Fibroblast of lung (primary cell): ENCODE measurements at places on chromosomes 3 and 15. TPM values are rescaled to one million over a fixed set of nuclear protein-coding genes. Genes with fewer than 3 reads are reported as not detected.

GRCh38 chr15:77985931-77986480 is 91.5 kb downstream of the TBC1D2B start:
- no peak for DNase-seq

DNA sequence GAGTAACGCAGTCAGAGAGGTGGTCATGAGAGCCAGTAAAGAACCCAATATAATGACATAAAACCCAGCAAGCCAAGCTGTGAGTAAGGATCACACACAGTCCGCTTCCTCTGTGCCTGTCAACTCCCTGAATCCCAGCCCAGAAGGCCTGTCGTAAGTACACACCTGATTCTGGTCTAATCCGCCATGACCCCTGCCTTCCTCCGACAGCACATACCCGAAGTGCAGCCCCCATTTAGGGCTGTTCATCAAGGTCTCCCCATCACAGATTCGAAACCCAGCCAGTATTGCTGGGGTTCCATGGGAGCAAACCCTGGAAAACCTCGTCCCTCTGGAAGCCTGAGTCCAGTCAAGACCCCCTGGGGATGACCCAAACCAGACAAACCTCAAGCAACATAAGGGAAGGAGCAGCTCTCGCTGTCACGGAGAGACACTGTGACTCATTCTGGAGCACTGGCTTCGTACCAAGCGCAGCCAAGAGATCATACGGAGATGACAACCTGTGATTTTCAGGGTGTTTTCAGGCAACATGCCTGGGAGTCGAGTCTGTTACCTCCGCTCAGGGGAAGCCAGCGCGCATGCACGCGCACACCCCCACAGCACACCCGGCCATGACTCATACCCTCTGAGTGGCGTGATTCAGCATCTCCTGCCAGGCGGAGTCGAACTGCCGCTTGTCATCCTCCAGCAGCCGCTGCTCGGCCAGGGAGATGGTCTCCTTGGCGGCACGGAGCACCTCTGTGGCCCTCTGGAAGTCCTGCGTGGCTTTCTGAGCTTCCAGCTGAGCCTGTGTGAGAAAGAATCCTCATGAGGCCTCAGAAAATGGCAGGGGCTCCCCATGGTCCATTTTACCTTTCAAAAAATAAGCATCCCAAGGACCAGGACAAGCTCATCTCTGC is 63.0 kb downstream of the SH3BP5 start:
- peak; percentile 97 for DNase-seq

GRCh38 chr15:80747317-80748053 is 31.7 kb upstream of the CEMIP start:
- no peak for DNase-seq

DNA sequence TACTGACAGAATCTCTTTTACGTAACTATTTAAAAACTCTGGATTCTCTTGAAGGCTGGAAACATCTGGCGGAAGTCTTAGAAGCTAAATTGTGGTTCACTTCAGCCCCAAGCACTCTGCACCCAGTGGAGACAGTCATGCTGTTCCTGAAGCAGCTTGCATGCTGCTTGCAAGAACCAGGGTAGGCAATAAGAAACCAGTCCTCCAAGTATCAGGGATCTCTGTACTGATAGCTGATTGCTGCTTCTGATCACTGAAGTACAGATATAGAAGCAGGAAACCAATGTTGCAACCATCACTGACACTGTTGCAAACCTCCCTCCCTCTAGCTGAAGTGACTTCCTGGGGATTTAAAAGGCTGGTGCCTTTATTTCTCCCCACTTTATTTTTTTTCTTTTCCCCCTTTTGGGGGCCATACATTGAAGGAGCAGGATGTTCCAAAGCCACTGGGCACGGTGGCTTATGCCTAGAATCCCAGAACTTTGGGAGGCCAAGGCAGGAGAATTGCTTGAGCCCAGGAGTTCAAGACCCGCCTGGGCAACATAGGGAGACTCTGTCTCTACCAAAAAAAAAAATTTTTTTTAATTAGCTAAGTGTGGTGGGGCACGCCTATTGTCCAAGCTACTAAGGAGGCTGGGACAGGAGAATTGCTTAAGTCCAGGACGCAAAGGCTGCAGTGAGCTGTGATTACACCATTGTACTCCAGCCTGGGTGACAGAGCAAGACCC is 15.3 kb downstream of the SPCS1 start:
- DNase-seq, result no peak

GRCh38 chr15:81296673-81297072 is 27.3 kb downstream of the STARD5 start:
- no peak for DNase-seq

GRCh38 chr3:104561324-104561723 is 805.4 kb upstream of the ALCAM start:
- no peak for DNase-seq

DNA sequence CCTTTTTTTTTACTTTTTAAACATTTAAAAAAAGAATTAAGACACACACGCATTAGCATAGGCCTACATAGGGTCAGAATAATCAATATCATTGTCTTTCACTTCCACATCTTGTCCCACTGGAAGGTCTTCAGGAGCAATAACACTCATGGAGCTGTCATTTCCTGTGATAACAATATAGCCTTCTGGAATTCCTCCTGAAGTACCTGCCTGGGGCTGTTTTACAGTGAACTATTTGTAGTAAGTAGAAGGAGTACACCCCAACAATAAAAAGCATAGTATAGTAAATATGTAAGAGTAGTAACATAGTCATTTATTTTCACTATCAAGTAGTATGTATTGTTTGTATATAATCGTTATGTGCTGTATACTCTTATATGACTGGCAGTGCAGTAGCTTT is 19.5 kb upstream of the CLDN18 start:
- no peak for DNase-seq

DNA sequence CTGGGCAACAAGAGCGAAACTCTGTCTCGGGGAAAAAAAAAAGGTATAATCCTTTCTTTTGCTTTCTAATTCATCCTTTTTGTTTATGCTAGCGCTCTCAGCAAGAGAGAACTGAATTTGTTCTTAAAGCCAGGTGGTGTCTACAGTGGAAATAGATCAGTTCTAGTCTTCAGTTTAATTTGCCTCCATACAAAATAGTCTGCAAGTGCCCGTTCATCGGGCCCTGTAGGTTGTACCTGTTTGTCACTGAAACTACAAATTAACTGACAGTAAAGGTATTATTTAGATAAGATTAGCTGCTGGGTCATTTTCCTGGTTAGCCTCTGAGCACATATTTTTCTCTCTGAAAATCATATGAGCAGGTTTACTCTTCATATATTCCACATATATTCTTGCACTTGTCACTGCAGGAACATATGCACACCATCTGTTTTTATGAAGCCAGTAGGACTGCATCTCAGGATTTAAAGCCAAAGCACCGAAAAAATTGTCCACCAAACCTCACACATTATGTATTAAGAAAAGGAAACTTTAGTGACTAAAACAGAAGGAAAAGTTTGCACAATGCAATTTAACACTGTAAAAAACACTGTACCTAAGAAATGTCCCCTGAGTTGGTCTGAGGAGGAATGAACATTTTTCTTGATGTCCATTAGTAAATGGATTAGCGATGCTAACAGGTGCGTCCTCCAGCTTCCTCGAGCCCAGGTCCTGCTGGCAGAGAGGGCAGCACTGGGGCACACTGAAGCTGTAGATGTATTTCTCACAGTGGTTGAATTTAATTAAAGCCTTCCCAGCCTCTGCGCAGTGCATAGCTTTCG is 437 bp downstream of the MKRN2OS start:
- no peak for DNase-seq

GRCh38 chr15:48823706-48824105 is 12.8 kb upstream of the CEP152 start:
- DNase-seq, result no peak

DNA sequence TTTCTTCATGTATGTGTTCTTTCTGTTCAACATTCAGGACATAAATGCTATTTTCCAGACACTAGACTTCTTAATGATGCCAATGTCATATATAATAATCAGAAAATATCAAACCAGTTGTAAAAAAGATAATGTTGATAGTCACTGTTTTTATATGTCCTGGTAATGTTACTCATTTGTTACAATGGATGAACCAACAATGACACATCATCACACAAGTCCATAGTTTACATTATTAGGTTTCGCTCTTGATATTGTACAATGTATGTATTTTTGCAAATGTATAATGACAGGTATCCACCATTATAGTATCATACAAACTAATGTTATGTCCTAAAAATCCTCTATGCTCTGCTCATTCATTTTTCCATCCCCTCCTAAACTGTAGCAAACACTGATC is 243.8 kb upstream of the CDIN1 start:
- DNase-seq, result no peak

DNA sequence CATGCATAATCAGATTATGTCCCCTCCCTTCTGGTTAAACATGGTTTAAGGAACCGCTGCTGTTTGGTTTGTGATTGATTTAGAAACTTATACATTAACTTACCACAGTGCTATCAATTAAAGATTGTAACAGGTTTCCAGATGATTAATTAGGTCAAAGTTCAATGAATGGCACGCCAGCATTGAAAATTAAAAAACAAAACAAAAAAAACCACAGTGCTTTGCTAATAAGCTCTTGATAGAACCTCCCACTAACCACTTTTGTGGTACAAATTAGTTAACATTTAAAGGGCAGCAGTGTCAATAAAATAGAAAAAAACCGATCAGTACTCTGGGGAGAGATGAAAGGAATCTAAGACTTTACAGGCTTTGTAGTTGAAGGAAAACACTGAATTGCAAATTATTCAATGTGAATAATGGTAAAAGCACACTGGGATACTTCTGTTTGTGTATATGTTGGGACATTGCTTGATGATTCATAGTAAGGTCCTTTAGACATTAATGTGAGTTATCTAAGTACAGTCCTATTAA is 7.6 kb upstream of the C3orf38 start:
- peak; percentile 49 for DNase-seq

GRCh38 chr15:37788767-37789396 is 145.6 kb upstream of the TMCO5A start:
- no peak for DNase-seq

DNA sequence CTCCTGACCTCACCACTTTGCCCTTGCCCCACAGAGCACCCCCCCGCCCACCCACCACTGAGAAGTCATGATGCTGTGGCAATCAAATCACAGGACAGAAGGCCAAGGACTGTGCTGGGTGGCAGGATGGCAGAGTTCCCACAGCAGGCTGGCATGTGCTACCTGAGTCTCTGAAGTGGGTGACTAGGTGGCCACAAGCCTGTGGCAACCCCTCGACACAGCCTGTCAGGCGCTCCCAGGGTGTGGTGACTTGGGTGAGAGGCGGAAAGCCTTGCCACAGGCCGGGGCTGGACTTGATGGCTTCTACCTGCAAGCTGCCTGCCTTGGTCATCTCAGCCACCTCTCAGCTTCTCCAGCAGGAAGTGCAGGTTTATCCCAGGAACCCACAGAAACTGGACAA is 15.6 kb upstream of the DUSP7 start:
- no peak for DNase-seq

- no peak for DNase-seq
Observed at GRCh38 chr3:125035217-125035616, 20.6 kb downstream of the HEG1 start.

GRCh38 chr15:51117270-51117669 is 22.6 kb upstream of the TNFAIP8L3 start:
- peak; percentile 78 for DNase-seq

GRCh38 chr15:57025264-57025926 is 107.0 kb downstream of the TCF12 start:
- DNase-seq, result peak; percentile 62

DNA sequence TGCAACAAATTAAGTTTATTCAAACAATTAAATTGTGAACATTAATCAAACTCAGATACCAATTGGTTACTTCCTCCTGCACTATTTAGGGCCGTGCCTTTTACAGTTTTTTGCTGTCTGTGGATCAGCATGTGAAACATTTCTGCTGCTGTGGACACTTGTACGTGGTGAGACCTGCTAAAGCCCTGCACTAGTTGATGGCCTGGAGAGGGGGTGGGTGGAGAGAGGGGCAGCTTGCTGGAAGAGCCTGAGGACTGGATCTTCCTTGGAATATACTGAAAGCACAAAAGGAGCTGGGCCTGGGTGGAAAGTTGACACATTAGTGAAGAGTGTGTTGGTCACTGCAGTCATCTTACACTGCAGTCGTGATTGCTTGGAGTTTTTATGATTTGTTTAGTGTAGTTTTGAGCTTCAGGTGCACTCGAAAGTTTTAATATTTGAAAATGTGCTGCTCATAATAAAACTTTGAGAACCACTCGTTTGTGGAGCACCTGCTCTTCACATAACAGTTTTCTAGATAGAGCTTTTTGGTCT is 11.4 kb downstream of the PLCL2 start:
- DNase-seq, result no peak

DNA sequence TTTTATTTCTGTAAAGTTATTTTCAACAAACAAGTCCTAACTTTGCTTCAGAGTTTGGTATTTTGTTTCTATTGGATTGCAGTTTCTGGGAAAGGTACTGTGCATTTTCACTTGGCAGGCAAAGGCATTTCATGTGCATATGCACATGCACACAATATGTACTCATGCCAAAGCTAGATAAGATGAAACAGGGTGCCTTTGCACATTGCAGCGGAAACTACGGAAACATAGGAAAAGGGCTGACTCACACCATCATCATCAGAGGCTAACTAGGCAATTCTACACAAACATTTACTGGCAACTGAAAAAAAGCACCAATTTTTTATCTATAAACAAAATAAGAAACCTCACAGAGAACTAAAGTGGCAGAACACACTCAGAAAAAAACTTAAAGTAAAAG is 550.6 kb upstream of the NECTIN3 start:
- peak; percentile 90 for DNase-seq

DNA sequence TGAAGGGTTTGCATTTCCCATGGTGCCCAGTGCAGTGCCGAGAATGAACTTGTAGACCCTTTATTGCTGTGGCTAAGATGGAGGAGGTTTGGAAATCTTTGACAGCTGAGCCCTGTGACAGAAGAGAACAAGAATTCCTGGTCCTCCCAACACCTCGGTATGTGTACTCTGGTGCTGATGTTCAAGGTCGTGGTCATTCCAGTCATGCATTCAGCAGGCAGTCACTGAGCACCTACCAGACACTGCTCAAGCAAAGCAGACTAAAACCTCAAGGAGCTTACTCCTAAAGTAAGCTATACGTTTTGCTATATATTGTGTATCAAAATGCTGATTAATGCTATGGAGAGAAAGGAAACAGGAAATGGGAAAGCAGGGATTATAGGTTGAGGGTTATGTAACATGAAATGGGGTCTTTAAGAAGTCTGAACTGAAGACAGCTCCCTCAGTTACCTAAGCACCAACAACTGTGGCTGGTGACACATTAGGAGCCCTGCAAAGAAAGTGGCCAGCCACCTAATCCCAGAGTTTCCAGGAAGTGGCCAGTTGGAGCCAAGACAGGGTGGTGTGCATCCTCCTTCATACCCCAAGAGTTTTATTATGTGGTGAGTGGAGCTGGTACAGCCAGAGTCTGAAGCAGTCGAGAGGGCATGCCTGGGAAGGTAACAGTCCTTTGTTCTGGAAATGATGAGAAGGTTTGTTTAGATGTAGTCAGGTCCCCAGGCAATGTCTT is 65.0 kb downstream of the CCNL1 start:
- peak; percentile 64 for DNase-seq

The SCG5 gene
- 39.8 and 46.2 TPM in 2 replicates for total RNA-seq

The GP9 gene
- total RNA-seq, result not detected in 2 replicates

The ATP8B4 gene
- 7.4 and 19.5 TPM in 2 replicates for total RNA-seq

The ADAMTS9 gene
- total RNA-seq, result 1.8 and 2.1 TPM in 2 replicates

The UACA gene
- 107 and 187 TPM in 2 replicates for total RNA-seq
